ENCODE measurements at places on chromosomes 6 and 20. TPM values are rescaled to one million over a fixed set of nuclear protein-coding genes. Genes with fewer than 3 reads are reported as not detected.

GRCh38 chr6:127277878-127278843 is 11.5 kb downstream of the RNF146 start:
- DNase-seq = no peak

DNA sequence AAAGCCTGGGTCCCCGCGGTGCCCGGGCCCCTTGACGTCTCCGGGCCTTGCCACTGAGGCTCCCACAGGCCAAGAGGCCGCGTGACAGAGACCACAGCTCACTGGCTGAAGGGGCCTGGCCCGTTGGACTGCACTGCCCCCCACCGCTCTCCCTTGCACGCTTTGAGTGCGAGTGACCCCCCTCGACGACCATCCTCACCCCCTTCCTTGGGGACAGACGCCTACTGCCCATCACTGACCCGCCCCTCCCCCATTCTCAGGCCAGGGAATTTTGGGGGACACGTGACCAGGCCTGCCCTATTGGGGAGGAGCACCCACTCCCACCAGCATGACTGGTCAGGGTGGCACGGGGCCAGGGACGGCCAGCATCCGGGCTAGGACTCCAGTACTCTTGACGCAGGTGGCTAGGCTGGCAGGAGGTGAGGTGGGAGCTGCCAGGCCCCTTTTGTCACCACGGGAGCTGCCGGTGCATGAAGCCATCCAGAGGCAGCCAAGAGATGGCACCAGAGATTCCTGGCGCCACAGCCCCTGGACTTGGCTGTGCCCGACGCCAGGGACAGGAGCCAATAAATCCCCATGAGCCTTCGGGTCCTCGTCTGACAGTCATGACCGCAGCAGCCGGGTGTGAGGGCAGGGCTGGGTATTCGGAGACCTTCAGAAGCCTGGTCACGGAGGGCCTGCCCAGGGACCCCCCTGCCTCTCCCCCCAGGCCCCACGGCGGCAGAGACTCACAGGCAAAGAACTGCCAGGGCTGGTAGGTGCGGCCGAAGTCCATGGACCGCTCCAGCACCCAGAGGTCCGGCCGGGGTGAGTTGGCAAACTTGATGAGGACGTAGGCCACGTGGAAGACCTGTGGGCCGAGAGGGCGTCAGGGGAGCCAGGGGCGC is 14.5 kb downstream of the LAMA5 start:
- no peak for DNase-seq

GRCh38 chr6:167996424-167997199 is 859 bp upstream of the KIF25 start:
- DNase-seq = no peak

- DNase-seq = no peak
These were observed 98.9 kb upstream of the ZNF217 start for GRCh38 chr20:53692465-53693067.

DNA sequence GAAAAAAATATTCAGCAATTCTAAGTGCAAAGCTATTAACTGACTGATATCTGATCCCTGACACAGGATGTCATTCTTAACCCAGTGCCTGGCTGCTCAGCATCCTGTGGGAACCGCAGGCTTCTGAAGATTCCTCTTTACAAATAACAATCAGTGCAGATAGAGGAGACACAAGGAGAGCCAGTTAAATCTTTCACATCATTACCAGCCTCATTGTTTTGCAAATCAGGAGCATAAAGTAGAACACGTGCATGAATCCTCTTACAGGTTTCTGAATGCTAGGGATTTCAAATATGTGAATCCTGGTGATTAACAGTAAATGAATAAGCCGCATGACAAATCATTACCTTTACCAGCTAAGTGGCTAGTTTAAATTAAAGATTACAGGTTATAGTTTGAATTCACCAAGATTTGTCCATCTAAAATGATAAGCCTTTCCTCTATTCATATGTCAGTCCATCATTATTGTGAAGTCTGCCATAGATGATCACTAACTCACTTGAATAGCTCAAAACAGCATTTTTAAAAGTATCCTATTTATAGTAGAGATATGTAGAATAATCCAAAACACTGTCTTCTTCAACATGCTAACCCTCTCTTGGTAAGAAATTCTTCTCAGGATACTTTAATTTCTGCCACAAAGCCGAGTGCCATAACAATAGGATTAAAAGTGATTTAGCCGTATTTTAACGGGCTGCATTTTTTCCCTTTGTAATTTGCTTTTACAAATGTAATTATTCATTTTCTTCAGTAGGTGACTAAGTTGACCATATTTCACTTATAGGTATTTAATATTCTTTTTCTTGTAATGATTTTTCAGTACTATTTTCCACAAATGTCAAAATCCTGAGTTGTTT is 367.3 kb upstream of the EPHA7 start:
- peak; percentile 89 for DNase-seq

GRCh38 chr6:113458368-113459010 is 398.7 kb upstream of the MARCKS start:
- peak; percentile 6 for DNase-seq

GRCh38 chr6:28607990-28608389 is 82.3 kb downstream of the GPX5 start:
- no peak for DNase-seq

GRCh38 chr20:34190262-34190661 is 51.0 kb upstream of the ASIP start:
- DNase-seq = no peak

DNA sequence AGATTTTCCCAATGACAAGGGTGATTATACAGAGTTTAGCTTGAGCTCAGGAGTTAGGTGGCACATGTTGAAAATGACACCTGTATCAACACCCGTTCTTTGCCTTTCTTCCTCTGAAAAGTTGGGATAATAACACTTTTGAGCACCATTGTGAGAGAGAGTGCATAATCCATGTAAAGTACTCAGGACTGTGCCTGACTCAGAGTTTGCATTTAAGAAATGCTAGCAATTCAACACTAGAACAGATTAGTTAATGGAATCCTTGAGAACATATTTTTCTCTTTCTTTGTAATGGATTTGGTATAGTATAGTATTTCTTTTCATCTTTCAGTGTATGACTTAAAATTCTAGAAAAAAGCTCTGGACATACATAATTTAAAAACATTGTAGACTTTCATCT is 449.2 kb downstream of the GJA1 start:
- DNase-seq = no peak

GRCh38 chr6:6681075-6681849 is 92.7 kb downstream of the LY86 start:
- no peak for DNase-seq

GRCh38 chr20:50671626-50672025 is 19.7 kb downstream of the RIPOR3 start:
- no peak for DNase-seq

DNA sequence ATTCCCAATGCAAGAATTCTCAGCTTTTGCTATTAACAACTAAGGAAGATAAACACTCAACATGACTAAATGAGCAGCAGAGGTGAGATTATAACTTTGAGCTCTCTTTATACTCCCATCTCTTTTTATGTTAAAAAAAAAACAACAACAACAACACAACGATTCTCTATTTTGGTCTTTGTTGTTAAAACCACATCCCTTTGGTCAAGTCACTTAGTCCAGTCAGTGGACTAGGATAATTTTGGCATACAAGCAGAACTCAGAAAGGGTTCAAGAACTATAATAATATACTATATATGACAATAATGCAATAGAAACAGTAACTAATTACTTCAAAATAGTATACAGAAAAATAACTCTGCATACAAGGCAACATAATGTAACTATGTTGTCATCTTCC is 312.4 kb downstream of the RNGTT start:
- no peak for DNase-seq

DNA sequence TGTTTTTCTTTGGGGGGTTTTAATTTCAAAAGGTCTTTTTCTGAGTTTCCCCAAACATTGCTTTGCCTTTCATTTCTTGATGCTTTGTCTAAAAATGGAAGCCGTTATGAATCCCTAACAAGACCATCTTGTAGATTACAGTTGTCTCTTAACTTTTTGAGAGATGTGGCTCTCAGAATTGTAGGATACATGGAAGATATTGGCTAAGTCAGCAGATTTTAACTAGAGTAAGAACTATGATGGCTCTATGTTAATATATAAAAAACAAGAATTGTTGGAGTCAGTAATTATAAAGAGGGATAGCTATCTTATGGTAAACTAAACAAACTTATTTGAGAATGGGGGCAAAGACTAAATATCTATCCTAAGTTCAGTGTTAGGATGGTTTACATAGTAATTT is 96.6 kb upstream of the HS3ST5 start:
- DNase-seq = no peak

GRCh38 chr6:105207524-105208269 is 27.9 kb upstream of the POPDC3 start:
- DNase-seq = peak; percentile 52

GRCh38 chr20:3326779-3327521 is 80.5 kb downstream of the DNAAF9 start:
- DNase-seq = no peak

DNA sequence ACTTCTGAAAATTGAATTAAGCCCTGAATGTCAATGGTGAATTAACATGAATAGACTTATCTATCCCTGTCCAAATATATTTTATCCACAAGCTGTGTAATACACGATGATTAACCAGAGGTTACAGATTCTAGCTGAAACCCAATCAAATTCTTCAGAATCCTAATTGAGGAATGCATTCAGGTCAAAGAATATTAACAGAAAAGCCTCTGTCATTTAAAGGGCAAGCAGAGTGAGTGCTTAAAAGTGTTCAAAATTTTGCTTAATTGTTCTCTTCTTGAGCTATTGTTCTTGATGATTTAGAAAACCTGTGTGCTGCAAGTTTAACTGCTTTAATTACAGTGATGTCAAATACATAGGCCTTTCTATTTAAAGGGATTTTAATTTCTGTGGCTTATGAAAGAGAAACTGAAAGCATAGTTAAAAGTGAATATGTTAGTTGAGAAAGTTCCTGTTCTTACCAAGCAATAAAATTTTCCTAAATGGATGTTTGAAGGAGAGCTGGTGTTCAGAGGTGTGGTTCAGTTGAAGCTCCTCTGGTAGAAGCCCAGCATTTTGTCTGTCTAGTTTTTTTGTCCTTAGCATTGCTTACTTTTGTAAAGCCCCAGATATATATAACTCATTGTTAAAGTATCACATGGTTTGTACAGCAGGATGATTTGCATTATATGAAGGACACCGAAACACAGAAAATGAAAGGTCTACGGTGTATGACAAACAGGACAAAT is 466.3 kb upstream of the PLCB4 start:
- peak; percentile 75 for DNase-seq

GRCh38 chr6:25026723-25027122 is 91.0 kb upstream of the RIPOR2 start:
- no peak for DNase-seq

- no peak for DNase-seq
These were observed 21.7 kb downstream of the MDFI start for GRCh38 chr6:41659935-41660334.

GRCh38 chr6:111070105-111071005 is 16.9 kb upstream of the SLC16A10 start:
- peak; percentile 29 for DNase-seq

- no peak for DNase-seq
These were observed 72.5 kb downstream of the PHACTR3 start for GRCh38 chr20:59676851-59677182.

DNA sequence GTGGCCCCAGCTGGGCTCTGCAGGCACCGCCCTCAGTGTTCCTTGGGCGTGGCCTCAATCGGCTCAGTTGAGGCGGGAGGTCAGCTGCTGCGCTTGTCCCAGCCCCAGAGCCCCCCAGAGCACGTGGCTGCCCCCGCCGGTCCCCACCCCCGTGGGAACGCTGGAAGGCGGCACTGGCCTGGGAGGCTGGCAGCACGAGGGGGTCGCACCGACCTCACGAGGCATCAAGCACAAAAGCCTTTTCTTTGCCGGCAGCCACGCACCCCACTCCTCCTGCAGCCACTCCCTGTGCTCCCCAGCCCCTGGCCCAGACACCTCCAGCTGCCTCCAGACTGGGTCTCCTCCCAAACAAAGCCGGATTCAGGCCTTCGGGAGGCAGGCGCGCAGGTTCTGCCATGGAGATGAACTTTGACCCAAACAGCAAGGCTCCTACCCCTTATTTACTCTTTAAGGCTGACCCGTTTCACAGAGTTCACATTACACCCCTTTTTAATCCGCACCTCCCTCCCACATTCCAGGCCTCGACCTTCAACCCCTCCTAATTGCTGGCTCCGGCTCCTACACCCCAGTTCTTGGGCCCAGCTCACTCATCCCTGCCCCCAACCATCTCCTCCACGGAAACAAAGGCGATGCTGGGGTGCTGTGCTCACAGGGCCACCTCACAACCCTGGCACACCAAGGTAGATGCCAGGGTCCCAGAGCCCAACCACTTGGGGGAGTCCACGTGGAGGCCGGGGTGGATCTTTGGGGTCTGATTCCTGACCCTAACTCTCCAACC is 111.7 kb downstream of the NOL4L start:
- DNase-seq = no peak

GRCh38 chr6:103680116-103680515 is 1179.6 kb downstream of the HACE1 start:
- no peak for DNase-seq

GRCh38 chr6:54621285-54621684 is 225.3 kb upstream of the FAM83B start:
- peak; percentile 52 for DNase-seq

GRCh38 chr6:42610416-42610815 is 46.6 kb downstream of the UBR2 start:
- no peak for DNase-seq

GRCh38 chr20:62977613-62978560 is 25.4 kb downstream of the SLC17A9 start:
- no peak for DNase-seq

- DNase-seq = peak; percentile 74
These were observed 37.6 kb downstream of the GSTA2 start for GRCh38 chr6:52725535-52726192.

DNA sequence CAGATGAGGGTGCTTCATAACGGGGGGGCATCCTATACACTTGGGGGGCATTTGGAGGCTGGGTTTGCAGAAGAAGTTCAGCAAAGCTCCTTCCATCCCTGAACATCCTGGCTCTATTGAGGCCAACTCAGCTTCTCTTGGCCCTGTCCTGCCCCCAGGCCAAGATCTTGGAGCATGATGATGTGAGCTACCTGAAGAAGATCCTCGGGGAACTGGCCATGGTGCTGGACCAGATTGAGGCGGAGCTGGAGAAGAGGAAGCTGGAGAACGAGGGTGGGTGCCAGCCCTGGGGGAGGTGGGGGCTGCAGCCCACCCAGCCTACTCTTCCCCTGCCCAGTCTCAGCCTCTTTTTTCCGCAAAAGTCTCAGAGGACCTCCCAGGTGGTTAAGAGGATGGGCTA is 17.2 kb downstream of the GDAP1L1 start:
- DNase-seq = no peak

GRCh38 chr6:120938876-120939472 is 395.3 kb downstream of the TBC1D32 start:
- no peak for DNase-seq

The FOXF2 gene
- 0.05 TPM for total RNA-seq

The NDUFAF5 gene
- total RNA-seq = 15.6 TPM

The NCR2 gene
- not detected for total RNA-seq

The HSPA1A gene
- 178 TPM for total RNA-seq

The SIRPB1 gene
- total RNA-seq = 6.7 TPM

The MCM9 gene
- total RNA-seq = 16.7 TPM

The TCP11 gene
- 0.60 TPM for total RNA-seq

The WFDC2 gene
- 1.6 TPM for total RNA-seq

The JPH2 gene
- total RNA-seq = 8.5 TPM

Measured in renal cortical epithelial cell (primary cell).